NCI-H2029 treated with DMSO at 0.1 percent for 48 hours (cell line): ENCODE measurements at places on chromosomes 16 and 17.

GRCh38 chr17:76353004-76353598 lies 615 bp downstream of the PRPSAP1 start:
- DNase-seq = no peak

GRCh38 chr16:15897834-15898254 lies 9.4 kb upstream of the CEP20 start:
- no peak for DNase-seq

- no peak for DNase-seq
These were observed 30.4 kb downstream of the CLEC19A start for GRCh38 chr16:19315889-19316433.

DNA sequence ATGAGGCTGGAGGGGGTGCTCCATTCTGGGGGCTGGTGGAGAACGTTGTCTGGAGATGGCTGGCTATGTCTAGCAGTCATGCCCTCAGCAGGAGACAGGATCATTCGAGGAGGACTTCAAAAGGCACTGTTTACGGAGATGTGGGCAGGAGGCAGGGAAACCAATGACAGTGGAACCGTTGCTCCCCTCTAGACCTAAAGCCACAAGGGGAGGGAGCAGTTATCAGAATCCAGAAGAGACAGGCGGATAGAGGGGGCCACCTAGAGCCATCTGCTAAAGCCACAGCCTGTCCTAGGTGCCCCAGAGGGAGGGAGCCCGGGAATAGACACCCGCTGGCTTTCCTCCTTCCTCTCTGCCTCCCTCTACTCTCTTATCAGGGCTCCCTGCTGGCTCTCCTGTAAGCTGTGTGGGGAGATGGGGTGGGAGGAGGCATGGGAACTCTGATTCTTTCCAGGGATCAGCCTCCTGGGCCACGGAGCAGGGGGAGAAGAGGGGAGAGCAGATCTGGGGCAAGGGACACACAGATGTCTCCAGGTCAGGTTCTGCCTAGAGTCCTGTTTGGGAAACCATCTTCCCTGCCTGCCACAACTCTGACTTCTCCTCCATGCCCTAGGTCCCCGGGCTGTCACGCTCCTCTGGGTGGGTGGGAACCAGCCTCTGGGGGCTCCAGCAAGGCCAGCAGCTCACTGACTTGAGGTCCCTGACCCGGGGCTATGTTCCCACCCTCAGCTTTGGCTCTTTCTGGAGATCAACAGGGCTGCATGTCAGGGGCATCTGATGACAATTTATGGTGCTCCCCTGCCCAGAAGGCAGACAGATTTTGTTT lies 42.3 kb downstream of the IRX3 start:
- DNase-seq = no peak

GRCh38 chr17:57677858-57678257 lies 67.2 kb downstream of the CCDC182 start:
- DNase-seq = no peak

DNA sequence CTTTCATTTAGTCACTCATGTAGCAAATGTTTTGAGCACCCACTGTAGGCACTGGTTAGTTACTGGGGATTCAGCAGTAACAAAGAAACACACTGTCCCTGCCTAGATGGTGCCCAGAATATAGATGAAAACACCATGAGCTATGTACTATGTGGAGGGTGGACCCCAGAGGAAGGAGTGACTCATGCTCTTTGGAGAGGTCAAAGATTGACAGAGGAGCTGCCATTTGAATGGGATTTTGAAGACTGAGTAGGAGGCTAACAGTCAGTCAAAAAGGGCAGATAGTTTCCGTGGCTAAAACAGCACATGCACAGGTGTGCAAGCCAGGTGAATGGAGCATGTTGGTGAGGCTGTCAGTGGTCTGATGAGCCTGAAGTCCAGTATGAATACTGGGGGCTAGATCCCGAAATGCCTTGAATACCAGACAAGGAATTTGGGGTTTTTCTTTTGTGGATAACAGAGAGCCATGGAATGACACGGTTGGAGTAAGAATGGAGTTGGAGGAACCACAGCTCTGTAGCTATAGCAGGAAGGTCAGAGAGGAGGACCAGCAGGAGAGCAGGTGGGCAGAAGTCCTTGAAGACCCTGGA lies 6.1 kb downstream of the IL21R start:
- DNase-seq = no peak

GRCh38 chr16:86072328-86073102 lies 173.6 kb downstream of the IRF8 start:
- DNase-seq = no peak

- DNase-seq = no peak
These were observed 171.6 kb downstream of the PRKCB start for GRCh38 chr16:24007391-24007790.

DNA sequence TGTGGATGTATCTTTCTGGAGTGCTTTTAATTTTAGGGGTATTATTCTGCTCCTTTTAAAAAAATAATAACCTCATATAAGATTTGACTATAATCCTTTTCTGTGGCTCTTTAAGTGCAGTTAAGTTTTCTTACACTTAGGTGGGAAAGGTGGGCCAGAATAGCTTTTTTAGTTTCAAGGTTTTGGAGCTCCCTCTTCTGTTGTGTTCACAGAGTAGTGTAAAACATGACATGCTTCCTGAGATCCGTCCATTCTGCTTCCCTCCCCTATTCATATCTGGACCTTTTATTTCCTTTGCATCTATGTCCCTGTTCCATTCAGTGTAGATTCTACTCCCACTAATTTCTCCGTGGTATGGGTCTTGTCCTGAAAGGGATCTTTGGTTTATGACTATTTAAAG lies 12.8 kb downstream of the LRRC36 start:
- no peak for DNase-seq

- peak; percentile 63 for DNase-seq
These were observed 55.0 kb upstream of the GSE1 start for GRCh38 chr16:85557971-85558657.

- no peak for DNase-seq
These were observed 127.5 kb downstream of the SOCS1 start for GRCh38 chr16:11128211-11129141.

- no peak for DNase-seq
These were observed 1.0 kb downstream of the RSPRY1 start for GRCh38 chr16:57186872-57187854.

GRCh38 chr17:15510361-15510760 lies 42.9 kb upstream of the CDRT4 start:
- DNase-seq = no peak

DNA sequence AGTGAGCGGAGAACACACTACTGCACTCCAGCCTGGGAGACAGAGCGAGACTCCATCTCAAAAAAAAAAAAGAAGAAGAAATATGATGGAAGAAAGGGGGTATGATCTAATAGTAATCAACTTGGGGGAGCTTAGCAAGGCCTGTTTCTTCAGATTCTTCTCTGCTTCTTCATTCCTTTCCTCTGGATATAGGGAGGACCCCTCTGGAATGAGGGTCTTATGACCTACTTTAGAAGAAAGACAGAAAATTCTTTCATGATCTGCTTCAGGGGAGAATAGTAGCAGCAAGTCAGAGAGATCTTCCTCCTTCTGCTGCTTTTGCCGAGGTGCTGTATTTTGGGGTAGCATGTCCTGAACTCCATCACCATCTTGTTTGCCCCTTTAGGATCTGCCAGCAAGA lies 44.9 kb upstream of the ETV4 start:
- DNase-seq = no peak

DNA sequence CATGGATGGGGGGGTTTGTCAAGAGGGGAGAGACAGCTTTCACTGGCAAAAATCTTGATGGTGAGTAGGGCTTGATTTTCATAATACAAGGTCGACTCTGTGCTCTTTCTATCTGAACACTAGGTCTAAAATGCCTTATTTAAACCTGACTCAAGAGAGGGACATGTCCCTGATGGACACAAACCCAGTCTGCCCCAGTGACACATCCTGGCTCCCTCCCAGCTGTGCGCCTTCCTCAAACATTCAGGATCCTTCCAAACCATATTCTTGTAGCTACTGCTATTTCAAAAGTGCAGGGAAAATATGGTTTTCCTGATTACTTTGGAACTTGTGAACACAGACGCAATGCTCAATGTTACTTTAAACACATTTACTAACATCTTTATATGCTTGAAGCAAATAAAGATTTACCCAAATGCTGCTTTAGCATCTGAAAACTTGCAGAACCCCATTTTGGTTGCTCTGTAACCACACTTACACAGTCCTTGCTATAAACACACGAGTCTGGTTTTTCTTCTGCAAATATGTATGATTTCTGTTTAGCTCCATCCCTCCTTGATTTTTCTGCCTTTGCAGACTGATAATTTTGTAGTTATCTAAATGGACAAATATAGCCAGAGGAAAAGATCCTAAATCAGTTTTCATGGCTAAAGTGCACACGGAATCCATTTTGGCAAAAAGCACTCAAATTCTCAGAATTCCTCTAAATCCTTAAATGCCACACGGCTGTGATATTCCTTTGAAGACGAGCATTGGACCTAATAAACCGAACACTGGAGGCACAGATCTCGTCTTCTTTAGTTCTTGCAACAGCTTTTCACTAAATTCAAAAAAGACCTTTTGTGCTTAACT lies 499.9 kb upstream of the ZFHX3 start:
- no peak for DNase-seq

GRCh38 chr17:45035848-45036247 lies 15.6 kb downstream of the DCAKD start:
- no peak for DNase-seq

DNA sequence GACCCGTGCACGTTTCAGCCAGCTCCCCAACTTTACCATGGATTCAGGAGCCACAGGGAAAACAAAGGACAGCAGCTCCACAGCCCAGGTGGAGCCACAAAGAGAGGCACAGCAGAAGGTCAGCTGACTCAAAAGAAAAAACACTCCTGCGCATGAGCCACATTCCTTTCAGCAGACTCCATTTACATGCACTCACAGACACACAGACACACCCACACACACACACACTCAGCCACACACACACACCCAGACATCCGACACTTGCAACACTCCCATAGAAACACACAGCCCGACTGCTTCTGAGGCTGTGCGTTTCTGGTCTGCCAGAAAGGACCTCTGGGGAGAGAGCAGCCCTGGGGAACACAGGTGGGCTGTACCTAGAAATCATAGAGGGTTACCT lies 2335.5 kb downstream of the TP53TG3F start:
- peak; percentile 9 for DNase-seq

DNA sequence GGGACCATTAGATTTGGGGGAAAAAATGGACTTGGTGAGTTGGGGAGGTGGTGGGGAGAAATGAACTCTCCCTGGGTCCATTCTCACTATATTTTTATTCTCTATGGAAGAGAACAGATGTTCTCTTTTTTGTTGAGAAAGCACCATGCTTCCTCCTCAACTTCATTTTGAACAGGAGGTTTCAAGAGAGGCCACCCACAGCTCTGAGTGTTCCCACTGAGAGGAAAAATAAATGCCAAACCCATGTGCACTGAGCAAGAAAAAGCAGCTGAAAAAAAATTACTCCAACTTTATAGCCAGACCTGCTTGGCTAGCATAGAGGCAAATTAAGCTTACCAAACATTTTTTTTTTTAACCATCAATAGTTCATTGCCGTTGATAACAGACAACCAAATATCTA lies 883.6 kb downstream of the KCNJ2 start:
- DNase-seq = no peak

- DNase-seq = no peak
These were observed 26.5 kb downstream of the PDIA2 start for GRCh38 chr16:309476-309875.

DNA sequence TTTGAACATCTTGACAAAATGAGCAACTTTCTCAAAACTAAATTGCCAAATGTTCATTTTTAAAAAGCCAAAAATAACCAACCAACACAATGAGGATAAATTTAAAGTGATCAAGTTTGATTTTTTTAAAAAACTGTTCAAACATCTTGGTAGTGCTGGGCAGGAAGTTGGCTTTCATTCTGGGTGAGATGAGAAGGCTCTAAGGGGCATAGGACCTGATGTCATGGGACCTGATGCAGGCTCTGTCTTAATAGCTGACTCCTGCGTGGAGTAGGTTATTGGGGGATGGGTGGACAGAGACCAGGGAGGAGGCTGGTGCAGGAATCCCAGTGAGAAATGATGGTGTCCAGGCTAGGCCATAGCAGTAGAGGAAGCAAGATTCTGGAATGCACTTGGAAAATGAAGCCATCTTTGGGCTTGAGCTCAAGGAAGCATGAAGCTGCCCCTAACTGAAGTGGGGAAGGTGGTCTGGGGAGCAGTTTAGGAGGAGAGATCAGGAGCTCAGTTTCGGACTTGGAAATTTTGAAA lies 20.4 kb downstream of the NLRC5 start:
- no peak for DNase-seq

DNA sequence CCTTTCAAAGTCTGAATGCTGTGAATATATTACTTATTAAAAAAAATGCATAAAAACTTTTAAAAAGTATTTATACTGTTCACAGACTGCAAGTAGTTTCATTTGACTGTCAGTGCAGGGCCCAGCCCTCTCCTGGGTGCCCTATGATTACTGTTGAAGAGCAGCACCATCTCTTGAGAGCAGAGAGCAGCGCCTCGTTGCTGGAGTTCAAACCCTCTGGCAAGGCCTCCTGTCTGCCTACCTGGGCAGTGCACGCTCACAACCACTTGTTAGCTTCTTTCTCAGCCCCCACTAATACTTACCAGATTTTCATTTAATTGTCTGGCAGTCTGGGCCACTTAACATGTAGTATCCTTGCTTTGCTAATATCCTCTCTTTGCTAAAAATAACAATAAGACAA lies 233.4 kb downstream of the PHKB start:
- no peak for DNase-seq

DNA sequence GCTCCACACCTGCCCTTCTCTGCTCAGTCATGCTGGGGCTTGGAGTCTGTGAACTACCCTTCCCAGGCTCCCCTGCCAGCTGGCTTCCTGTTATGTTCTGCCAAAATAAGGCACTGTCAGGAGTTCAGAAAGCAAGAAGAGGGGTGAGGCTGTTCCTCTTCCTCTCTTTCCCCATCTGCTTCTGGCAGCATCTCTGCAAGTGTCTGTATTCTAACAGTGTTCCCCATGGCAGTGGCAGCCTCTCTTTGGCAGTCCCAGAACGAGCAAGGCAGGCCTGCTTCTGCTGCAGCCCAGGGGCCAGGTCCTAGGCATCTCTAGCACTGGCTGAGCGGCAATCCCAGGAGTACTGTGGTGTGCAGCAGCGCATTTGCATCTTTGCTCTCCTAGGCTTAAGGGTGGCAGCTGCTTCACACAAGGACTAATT lies 219.1 kb downstream of the STX8 start:
- DNase-seq = no peak

GRCh38 chr17:2978991-2979390 lies 84.4 kb downstream of the OR1D5 start:
- no peak for DNase-seq

- no peak for DNase-seq
These were observed 109.6 kb upstream of the GOT2 start for GRCh38 chr16:58843675-58844074.
